Suppressor macrophage treated with lipopolysaccharide for 4 hours (primary cell): ENCODE measurements at places on chromosomes 2 and 18.
A peak's percentile ranks its signal among the peaks of the same experiment; 100 is the strongest.

- no peak for DNase-seq
Observed at GRCh38 chr2:9405636-9406035, 17.7 kb downstream of the ITGB1BP1 start.

DNA sequence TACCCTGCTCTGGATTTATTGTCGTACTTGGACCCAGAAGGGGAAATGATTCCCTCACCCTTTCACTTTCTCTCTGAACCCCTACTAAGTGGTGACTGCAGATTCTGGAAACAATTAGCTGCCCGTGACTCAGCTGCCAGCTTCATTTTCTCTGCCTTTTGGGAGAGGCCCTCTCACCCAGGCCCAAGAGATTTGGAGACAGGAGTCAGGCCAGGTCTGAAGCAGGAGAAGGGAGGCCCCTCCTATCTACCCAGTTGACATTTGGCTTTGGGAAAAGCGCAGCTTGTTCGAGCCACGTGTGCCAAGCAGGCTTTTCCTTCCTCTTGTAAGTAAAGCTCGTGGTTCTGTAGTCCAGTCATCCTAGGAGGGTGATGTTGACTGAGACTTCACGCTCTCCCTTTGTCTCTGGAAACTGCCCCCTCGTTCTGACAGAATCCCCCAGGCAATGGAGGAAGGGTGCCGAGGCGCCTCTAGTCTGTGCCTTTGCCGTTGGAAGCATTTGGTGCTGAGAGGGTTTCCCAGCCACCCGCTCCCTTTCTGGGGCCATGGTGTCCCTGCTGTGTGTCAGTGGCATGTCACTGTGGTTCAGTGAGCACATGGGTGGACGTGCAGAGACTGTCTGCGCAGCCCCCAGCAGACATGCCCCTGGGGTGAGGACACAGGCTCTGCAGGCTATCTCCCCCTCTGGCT is 8.6 kb downstream of the OXER1 start:
- peak; percentile 90 for DNase-seq

DNA sequence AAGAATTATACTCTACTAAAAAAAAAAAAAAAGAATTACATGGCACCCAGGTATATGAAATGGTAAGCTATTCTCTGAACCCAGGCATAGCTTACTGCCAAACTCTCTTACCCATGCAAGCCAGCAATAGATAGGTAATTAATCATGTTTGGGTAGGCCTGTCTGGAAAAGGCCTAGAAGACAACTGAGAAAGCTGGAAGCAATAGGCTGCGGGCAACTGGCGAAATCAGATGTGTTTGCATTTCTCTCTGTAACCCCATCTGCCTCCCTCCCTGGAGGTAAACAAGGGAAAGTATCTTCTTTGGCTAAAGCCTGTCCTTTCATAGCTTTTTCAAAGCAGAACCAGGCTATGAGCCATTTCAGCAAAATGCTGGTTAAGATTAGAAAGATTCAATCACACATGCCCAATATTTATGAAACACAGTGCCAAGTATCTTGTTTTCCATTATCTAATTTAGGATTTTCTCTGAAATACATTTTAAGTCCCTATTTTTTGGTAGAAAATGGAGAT is 934.8 kb upstream of the DDX18 start:
- no peak for DNase-seq

DNA sequence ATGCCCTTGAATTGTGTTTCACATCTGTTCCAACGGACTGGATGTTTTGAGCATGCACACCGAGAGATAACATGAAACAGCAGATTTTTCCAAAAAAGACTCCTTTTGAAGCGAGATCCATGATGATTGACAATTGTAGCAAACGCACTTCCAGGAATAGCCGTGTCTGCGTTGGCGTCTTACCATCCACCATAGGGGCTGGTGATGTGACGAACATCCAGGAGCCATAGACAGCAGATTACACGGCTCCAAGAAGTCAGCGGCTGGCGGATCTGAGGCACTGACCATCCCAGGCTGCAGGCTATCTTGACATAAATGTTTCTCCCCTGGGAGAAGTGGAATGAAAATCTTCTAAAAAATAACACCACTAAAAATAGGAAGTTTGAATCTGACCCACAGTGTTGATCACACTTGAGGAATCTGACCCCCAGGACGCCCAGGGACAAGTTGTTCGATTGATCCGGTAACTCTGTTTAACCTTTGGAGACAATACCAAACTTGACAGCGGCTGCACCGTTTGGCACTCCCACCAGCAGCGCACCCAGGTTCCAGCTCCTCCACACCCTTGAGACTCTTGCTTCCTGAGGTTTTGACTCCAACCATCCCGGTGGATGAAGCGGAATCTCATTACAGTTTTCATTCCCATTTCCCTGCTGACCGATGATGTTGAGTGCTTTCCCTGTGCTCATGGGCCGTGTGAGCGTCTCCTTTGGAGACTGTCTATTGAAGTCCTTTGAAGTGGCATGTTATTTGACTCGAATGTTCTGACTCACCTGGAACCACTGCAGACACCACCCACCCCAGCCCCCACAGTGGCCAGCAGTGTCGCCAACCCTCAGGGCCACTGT is 140.0 kb upstream of the GPC1 start:
- no peak for DNase-seq

DNA sequence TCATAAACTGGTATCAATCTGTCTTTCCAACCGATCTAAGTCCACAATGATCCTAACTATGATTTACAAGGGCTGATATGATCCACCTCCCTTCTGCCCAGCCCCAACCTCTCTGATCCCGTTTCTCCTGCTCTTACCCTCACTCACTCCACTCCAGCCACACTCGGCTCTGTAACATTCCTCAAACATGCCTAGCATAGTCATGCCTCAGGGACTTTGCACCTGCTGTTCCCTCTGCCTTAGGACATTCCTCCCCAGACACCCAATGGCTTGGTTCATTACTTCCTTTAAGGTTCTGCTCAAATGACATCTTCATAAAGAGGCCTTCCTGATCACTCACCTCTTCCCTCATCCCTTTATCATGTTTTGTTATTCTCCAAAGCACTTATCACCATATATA is 9.2 kb downstream of the DUSP11 start:
- DNase-seq: no peak

DNA sequence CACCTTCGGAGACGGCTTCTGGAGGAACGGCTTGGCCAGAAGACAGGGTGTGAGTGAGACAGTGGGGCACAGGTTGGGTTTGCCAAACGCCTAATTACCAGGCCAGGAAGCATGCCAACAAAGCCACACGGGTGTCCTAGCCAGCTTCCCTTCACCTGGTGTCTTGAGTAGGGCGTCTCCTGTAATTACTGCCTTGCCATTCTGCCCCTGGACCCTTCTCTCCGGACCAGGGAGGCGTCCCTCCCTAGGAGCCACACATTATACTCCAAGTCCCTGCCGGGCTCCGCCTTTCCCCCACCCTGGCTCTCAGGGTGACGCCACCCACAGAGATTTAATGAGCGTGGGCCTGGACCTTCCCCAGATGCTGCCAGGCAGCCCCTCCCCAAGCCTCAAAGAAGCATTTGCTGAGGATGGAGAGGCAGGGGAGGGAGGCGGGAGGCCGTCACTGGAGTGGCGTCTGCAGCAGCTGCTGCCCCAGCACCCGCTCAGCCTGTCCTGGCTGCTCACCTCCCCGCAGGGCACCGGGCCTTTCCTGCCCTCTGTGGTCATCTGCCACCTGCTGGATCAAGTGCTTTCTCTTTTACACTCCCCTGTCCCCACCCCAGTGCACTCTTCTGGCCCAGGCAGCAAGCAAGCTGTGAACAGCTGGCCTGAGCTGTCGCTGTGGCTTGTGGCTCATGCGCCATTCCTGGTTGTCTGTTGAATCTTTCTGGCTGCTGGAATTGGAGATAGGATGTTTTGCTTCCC is 20.7 kb downstream of the FOSL2 start:
- DNase-seq: no peak

DNA sequence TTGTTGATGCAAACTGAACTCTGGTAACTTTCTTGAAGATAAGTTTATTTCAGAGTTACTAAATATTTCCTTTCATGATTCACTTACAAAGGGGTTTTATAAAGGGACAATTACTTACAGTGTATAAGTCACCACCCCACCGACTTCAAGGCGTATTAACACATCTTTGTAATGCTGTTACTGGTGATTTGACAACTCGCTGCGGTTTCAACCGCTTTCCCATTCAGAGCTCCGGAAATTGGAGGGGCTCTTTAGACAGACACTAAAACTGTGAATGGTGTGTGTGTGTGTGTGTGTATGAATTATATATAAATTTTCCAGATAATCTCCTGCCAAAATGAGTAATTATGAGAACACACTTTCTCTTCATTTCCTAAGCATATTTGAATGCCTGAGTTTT is 4.9 kb downstream of the TM4SF20 start:
- peak; percentile 50 for DNase-seq

DNA sequence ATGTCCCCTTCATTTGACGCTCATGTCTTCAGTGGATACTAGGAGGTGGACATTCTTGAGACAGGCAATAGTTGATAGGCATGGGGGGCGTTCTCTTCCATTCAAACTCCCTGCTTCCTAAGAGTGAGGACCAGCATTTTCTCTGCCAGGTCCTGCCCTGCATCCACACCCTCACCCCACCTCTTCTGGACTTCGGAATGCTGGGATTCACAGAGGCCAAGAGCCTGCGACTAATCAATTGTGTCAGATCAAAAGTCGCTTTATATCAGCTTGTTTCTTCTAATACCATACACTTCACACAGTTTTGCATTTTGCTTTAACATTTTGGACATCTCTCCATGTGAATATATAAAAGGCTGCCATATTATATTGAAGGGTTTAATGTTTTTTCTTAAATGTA is 210.7 kb downstream of the CCDC102B start:
- DNase-seq: no peak

- no peak for DNase-seq
Observed at GRCh38 chr18:52537261-52537660, 197.3 kb downstream of the DCC start.

- peak; percentile 94 for DNase-seq
Observed at GRCh38 chr18:70489986-70490933, 201.4 kb downstream of the SOCS6 start.

DNA sequence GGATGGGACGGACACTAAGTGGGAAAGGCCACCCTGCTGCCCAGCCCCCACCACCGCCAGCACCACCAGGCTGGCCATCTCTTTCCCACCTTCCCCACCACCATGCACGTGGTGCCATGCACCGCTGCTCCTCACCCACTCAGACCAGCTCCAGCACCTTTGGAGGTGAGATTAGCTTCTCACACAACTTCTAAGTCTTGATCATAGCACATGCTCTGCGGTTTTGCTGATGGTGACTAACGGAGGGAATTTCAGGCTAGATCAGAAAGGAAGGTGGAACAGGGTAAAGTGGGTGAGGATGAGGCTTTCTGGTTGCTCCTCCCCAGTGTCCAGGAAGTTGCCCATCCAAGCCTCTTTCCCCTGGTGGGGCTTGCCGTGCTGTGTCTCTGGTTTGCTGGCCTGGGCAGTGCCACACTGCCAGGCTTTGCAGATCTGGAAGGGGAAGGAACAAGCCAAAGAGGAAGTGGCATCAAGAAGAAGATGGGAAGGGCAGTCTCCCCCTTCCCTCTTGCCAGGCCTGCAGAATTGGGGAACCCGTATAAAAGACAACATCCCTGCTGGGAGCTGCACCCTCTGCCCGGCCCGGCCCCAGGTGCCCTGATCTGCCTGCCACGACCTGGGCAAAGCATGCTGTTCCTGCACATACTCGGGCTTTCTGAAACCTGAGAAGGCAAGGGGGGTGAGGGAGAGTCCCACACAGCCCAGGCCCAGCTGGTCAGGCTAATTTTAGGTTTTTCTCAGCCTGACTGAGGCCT is 44.3 kb upstream of the CAB39 start:
- DNase-seq: peak; percentile 75

GRCh38 chr2:231931481-231931915 is 5.3 kb upstream of the NPPC start:
- DNase-seq: no peak

DNA sequence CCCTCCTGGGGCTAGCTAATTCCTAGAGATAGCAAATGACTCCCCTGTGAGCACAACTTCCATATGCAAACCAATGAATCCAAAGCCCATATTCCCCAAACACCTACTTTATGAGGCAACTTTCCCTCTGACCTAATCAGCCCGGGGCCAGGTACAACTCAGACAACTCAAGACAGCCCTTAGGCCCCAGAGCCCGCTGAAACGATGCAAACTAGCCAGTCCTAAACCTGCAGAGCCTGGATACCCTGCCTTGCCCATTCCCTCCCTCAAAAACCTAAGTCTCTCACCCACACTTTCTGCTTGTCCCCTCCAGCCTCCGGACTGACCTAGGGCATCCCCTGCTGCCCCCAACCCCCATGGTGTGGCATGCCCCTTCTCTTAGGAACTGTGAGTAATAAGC is 142.8 kb downstream of the ACTR3 start:
- no peak for DNase-seq

GRCh38 chr18:39713961-39714360 is 2148.4 kb upstream of the CELF4 start:
- no peak for DNase-seq

GRCh38 chr2:43340945-43341356 is 114.5 kb upstream of the ZFP36L2 start:
- no peak for DNase-seq

DNA sequence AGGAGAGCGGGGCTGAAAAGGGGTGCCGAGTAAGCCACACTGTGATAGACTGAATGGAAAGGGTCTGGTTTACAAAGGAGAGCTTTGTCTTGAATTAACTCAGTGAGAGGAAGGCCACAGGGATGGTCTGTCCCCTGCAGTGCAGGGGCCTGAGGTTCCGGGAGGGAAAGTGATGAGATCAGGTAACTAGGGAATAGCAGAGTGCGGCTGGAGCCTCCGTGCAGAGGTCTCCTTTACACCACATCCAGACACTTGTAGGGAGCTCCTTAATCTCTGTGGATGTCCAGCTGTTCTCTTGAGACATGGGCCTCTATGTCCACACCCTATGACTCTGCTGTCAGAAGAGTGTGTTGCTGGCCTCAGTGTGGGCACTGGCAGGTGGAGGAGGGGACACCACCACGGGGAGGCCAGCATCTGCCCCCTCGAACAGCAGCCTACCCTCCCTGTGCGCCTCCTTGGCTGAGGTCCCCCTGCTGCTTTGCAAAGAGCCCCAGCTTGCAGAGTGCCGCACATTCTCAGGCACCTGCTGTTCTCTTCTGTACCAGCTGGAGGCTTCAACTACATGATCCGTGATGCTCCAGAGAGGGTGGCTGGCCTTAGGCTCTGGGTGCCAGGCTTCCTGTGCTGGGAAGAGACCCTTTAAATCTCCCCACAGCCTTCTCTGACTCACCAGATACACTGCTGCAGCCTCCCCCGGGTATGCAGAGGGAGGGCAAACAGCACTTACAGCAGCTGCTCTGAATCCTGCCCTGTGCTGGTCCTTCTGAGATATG is 25.9 kb downstream of the ENOSF1 start:
- no peak for DNase-seq

DNA sequence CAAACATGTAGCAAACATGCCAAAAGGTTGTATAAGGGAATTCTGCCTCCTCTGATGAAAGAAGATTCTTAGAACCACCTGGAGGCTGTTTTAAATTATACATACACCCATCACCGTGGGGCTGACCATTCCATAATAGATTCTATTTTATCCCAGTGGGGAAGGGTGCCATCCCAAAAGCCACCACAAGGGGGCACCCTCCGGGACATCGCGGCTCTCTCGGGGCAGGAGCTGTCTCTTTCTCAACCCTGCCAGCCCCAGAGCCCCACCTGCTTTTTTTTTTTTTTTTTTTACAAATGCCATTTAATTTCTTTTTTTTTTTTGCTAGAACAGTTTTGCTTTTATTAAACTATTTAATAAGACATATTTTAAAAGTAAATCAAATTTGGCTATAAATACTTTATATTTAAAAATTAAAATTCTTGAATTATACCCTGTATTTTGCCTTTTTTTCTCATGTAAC is 8.6 kb upstream of the MTCL1 start:
- DNase-seq: peak; percentile 75

- DNase-seq: peak; percentile 54
Observed at GRCh38 chr18:12595571-12596255, 62.2 kb downstream of the SPIRE1 start.

GRCh38 chr2:234147335-234147861 is 96.9 kb downstream of the SPP2 start:
- no peak for DNase-seq
